RKO (cell line): ENCODE measurements at places on chromosomes 4 and X.

- DNase-seq = no peak
These were observed 240.2 kb upstream of the F9 start for GRCh38 chrX:139290310-139290709.

DNA sequence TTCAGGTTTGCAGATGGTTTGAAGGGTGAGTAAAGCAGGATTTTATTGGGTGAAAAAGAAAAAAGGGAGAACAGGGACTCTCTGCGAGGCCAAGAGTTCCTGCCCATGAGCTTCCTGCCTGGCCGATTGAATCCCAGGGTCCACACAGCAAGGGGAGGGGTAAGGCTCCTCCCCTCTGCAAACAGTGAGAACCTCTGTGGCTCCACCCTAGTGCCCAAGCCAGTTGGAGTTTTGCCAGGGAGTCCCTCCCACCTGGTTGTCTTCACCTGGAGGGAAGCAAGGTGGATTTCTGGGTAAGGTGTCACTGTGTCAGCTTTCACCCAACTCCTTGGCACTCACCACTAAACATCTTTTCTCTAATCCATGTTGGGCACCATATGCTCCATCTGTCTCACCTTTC, 70.9 kb downstream of the PDHA2 start:
- no peak for DNase-seq

DNA sequence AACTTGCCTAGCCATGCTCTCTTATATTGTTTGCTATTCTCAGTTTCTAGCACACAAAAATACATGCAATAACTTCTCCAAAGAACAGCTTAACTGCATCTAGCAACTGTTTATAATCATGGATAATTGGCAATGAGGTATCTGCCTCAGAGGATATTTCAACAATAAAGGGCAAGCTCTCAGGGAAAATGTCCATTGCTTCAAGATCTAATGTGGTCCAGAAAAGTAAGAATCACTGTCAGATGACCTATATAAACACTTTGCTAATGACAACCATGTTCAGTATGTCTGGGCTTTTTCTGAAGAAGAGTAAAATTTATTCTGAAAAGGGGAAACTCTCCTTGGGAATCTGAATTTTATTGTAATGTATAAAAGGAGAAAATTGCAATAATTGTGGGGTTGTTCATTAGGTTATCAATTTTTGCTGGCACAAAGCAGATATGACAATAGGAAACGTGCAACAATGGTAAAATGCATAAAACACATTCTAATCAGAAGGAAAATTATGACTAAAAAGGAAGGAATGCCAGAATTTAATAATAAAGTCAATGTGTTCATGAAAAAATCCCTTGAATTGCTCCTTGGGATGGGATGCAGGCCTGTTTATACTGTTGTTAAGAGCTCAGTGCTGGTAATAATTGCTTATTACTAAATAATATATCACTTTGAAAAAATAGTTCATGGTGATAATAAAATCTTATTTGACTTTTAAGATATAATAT, 90.3 kb downstream of the ANTXR2 start:
- no peak for DNase-seq

GRCh38 chrX:13985697-13986435, 43.8 kb downstream of the GEMIN8 start:
- no peak for DNase-seq

DNA sequence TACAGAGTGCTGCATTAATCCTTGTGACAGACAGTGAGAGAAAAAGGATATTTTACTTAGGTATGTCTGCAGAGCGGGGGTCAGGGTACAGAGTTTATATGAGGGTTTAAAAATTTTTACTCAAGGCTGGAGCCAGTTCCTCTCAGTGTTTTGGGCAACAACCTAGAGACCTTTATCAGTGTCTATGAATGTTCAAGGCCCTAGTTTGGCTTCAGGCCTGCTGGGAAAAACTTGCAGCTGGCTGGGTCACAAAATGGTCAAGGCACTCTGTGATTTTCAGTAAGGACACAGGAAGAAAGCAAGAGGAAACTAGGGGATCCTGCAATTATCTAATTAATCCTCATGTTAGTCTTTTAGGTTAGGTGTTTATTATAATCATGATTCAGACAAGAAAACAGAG, 10.8 kb upstream of the C4orf54 start:
- DNase-seq = no peak

- DNase-seq = no peak
These were observed 493.4 kb downstream of the IQCM start for GRCh38 chr4:149322203-149322602.

DNA sequence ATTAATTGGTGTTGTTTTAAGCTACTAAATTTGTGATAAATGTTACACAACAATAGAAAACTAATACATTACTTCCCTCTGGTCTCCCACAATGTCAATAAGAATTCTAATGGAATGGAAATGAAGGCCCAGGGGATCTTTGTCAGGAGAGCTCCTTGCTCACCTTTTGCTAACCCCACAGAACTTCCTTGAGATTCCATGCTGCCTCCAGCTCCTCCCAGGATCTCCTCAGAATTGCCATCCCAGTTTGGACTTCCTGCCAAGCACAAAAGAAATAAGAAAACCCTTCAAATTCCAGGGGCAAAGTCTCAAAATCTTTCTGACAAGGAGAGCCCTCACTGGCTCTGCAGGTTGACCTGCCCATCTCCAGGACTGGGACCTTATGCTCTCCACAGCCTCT, 43.2 kb downstream of the ITIH6 start:
- no peak for DNase-seq

- no peak for DNase-seq
These were observed 2.9 kb downstream of the AR start for GRCh38 chrX:67546496-67547423.

DNA sequence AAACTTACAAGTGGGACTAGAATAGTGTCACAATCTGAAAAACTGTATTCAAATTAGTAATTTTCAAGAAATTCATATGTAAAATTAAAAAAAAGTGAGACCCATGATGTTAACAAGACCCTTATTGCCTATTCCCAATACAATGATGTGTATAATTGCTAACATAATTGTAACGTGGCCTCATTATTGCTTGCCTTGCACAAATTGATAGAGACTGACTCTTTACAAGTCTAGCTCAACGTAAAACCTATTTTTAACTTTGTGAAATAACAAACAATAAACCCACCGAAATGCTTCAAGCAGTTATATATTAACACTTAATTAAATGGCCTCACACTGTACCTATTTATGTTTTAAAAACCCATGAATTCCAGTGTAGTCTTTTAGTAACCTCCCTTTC, 312.5 kb downstream of the DACH2 start:
- DNase-seq = no peak
